ENCODE measurements at places on chromosomes 12 and 14.

GRCh38 chr12:32217354-32218310 lies 111.0 kb downstream of the BICD1 start:
- peak; percentile 78 for DNase-seq

DNA sequence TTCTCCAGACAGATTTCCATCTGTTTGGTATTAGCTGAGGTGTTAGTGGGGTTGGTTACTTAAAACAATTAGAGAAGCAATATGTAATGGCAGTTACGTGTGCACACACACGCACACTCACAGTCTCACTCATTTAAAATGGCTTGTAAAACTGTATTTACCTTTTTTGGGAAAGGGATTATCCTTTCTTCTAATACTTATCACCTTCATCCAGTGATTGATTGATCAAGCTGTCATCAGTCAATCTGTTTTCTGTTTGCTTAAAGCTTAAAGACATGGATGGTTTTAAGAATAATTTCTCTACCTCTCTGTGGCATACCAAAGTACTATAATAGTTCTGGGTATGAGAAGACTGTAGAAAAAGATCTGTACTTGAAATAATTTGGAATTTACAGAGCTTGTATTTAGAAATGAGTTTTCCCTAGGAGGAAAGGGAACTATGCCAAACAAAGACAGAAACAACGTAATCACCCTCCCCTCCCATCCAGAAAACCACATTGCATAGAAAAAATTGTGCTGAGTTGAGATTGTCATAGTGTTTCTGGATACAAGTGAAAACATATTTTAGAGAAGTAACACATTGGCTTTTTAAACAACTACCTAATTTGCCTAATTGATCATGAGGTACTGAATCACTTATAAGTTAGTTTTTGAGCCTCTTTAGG lies 455.8 kb downstream of the PCNX1 start:
- DNase-seq, result peak; percentile 92

DNA sequence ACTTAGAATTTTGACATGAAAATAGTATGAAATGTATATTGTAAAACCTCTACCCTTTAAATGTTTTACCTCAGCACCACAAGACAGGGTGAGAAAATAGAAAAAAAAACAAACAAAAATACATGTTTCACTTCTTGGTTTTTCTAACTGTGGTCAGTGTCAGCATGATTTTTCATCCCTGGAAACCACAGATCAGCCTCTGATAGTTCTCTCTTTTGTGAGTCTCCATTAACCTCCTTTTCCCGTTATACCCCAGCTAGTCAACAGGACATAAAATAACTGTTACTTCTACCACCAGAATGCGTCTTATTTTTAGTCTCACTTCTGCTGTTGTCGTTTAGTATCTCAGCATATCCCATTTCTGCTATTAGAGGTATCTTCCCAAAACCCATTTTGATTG lies 48.3 kb upstream of the KCNMB4 start:
- DNase-seq, result peak; percentile 59

DNA sequence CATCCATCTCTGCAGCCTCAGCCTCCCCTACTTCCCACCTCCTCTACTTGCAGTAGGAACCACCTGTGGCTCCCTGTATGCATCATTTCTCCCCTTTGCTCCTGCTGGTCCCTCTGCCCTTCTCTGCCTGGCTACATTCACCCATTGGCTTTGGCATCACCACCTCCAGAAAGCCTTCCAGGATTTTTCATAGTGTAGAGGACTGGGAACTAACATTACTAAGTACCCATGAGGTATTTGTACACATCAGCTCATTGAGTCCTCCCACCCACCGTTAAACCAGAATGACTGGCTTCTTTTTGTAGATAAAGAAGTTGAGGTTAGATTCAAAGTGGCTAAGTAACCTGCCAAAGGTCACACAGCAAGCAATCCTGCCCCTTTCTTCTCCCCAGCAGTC lies 17.1 kb downstream of the SYNE3 start:
- DNase-seq, result no peak

GRCh38 chr12:12705838-12706520 lies 10.0 kb upstream of the GPR19 start:
- DNase-seq, result no peak

- no peak for DNase-seq
Measured at GRCh38 chr14:99718811-99719192, 34.7 kb downstream of the CYP46A1 start.

- DNase-seq, result no peak
Measured at GRCh38 chr12:45666396-45666795, 63.1 kb upstream of the ARID2 start.

DNA sequence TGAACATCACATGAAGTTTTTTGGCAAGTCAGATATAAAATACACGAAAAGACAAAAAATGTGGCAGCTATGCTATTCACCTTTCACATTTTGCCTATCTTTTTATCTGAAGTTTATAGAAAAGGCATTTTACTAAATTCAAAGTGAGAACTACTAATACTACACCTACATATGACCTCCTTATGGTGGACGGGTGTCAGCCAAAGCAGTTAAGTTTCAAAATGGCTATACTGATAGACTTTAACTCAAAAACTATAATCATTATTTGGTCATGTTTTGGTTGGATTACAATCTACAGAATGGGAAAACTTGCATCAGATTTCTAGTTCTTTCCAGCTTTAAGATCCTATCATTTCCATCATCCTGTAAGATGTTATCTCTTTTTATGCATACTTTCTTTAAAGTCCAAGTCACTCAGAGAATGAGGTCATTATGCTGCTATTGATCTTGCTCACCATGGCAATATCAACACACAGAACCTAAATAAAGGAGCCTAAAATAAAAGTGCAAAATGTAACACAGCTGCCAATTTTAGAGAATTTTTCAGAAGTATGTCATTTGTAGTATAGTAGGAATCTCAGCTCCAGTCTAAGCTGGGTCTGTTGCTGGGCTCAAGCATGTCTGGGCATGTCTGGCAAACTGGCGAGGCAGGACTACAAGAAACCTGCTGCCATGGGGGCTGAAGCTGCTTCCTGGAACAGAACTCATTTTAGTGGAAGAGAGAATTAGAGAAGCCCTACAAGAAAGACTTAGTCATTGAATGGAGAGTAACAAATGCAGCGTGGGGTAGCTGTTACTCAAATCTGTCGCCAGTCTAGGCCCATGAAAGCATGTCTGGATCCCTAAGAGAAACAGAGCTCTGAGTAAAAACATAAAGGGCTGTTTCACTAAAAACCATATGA lies 7.6 kb upstream of the AEBP2 start:
- no peak for DNase-seq

DNA sequence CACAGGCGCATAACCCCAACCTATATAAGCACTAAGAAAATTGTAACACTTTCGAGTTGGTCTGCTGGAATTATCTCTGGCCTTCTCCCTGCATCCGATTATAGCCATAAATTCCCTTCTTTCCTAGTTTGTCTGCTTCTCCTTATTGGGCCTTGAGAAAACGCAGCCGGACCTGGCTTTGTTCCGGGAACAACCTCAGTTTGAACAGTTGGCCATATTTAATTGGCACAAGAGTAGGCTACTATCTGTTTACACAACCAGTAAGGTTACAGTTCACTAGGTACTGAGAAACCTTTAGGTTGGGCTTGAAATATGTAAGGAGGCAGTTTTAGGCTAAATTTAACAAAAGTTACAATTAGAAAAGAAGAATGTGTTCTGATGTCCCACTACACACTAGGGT lies 176.1 kb downstream of the IPO8 start:
- DNase-seq, result no peak

GRCh38 chr12:24798335-24798734 lies 150.6 kb downstream of the BCAT1 start:
- peak; percentile 79 for DNase-seq

- DNase-seq, result no peak
Measured at GRCh38 chr14:68823434-68824206, 30.8 kb upstream of the ZFP36L1 start.

DNA sequence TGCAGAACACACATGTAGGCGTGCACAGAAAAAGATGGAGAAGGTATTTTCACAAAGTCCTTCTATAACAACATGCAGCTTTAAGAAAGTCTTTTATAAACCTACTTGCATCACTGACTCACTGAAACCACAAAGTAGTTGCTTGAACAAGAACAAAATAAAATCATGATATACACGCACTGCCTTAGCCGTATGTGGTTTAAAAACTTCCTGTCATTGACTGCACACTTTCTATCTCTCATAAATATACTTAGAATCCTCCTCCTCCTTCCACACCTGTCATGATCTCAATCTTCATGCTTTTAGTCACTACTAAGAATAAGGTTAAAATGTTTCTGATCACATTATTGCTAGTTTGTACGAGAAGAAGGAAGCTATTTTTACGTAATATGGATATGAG lies 31.8 kb upstream of the RAD51AP1 start:
- DNase-seq, result no peak

- no peak for DNase-seq
Measured at GRCh38 chr12:123293178-123293760, 21.6 kb upstream of the CDK2AP1 start.

- peak; percentile 17 for DNase-seq
Measured at GRCh38 chr14:77804592-77804991, 4.7 kb downstream of the ADCK1 start.

DNA sequence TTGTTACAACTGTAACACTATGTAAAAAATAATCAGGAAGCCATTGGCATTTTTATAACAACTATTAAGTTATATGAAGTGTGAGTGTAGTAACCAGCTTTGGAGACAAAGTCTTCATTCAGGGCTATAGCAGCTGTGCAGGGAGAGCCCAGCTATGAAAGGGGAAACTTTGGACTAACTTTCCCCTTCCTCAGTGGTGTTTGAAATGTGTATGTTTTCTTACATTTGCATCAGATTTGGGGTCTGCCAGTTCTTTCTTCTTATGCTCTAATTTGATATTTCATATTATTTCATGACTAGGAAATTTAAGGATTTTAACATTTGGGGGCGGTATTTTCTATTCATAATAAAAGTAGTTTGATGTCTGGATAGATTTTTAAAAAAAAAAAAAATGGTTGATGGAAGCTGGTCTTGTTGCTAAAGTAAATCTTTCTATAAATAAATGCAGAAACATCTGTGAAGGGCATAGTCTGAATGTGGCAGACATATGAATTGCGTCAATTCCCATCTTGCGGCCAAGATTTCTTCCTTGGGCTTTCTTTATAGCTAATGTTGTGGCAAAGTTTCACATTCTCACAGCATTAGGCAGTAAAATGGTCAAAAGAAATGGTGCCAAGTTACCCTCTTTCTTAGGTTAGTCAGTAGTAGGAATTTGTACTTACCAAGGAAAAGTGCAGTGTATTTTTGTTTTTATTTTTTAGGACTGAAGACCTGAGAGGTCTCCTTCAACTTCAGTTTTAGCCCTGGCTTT lies 35.6 kb downstream of the RASSF8 start:
- DNase-seq, result no peak

GRCh38 chr12:56190695-56191155 lies 1.4 kb upstream of the SMARCC2 start:
- DNase-seq, result no peak

DNA sequence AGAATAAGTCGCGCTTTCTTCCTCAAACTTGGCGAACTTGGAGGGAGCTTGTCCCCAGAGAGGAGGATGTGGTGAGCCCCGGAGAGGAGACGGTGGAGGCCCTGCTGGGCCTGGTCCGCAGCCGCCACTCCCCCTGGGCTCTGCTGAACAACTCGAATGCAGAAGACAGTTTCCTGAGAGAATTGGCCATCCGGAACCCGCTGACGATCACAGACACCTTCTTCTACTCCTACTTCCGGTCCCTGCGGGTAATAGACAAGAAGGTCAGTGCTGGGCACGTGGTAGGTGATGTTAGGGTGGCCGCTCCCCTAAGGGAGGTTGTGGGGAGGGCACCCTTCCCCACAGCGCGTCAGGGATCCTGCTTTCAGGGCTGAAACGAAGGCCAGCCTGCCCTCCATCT lies 1.6 kb downstream of the LRRC43 start:
- DNase-seq, result peak; percentile 53

GRCh38 chr12:18261273-18261672 lies at the start of gene PIK3C2G:
TSS of gene PIK3C2G (plus strand) at chr12:18261518. CDS start at chr12:18282082, 20,564 bp downstream.
- no peak for DNase-seq

- DNase-seq, result peak; percentile 21
Measured at GRCh38 chr12:108823804-108824203, 33.6 kb downstream of the SSH1 start.

- DNase-seq, result no peak
Measured at GRCh38 chr12:57309420-57309819, 58.4 kb upstream of the STAC3 start.

- peak; percentile 95 for DNase-seq
Measured at GRCh38 chr12:112409064-112409905, at the start of gene RPL6. TSS of gene RPL6 (minus strand) at chr12:112409605. CDS start at chr12:112408656, 949 bp downstream.

DNA sequence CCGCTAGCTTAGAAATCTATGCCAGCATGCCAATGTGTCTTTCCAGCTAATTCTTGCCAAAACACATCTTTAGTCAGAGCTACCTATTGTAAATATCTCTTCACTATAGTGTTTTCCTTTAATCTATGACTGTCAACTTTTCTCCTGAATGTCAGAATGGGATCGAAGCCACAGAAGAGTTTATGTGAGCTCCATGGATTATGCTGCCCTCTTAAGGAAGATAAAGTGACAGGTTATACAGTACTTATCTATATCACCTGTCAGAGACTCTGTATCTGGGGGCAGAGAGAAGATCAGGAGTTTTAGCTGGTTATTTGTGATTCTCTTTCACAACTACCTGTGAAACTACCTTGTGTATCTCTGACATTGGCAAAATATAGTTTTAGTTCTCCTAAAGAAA lies 204.3 kb upstream of the SEL1L start:
- no peak for DNase-seq

- no peak for DNase-seq
Measured at GRCh38 chr12:61563665-61564450, 696.3 kb upstream of the USP15 start.

DNA sequence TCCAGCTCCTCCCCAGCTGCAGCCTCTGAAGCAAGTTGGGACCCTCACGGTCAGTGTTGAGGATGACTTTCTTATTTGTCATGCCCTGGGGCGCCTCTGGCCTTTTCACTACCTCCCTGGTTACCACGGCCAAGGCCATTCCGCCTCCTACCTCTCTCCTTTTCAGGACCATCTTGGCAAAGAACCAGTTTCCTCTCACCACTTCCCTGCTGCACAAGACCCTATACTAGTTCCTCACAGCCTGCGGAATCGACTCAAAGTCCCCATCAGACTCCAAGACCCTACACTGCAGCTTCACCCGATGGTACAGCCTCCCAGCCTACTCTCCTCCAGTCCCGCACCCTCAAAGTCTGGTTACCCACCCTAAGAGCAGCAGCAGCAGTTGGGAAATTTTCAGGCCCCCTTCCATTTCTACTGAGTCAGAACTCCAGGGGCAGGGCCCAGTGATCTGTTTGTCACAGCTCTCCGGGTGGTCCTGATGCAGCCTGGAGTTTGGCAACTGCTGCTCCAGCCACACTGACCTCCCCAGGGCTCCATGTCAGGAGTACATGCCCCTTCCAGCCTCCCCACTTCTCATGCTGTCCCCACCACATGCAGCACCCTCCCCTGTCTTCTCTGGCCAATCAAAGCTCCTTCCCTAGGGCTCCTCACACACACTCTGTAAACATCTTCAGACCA lies 5.4 kb downstream of the VWF start:
- DNase-seq, result peak; percentile 37

DNA sequence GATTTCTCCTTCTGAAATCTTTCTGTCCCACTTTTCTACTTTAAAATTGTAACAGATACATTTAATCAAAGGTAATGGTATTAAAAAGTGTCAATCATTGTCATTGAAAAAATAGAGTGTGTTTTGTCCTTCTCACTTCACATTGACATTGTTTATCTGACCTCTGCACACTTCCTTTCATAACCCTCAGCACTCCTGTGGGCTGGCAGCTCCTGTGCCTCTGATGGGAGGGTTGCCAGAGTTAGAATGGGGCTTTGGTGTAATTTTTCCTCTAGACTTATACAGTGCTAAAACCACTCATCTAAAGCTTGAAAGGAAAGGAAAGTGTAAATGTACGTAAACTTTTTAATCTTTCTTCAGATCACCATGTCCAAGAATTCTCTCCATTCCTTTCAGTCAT lies 23.7 kb downstream of the KCNA1 start:
- DNase-seq, result no peak

- DNase-seq, result no peak
Measured at GRCh38 chr12:132311201-132311915, 18.0 kb downstream of the GALNT9 start.

Measured in suppressor macrophage (primary cell).